ENCODE measurements at places on chromosomes 3 and 15.

GRCh38 chr15:61527836-61528580 is 298.9 kb upstream of the RORA start:
- DNase-seq: no peak

- DNase-seq: peak; percentile 74
Measured at GRCh38 chr15:70892002-70892911, at the start of the genes LRRC49 and THAP10. Gene LRRC49 (plus strand): TSS chr15:70892826. CDS start chr15:70892895, 69 bp downstream. Gene THAP10 (minus strand): TSS chr15:70892433. CDS start chr15:70892272, 161 bp downstream.

DNA sequence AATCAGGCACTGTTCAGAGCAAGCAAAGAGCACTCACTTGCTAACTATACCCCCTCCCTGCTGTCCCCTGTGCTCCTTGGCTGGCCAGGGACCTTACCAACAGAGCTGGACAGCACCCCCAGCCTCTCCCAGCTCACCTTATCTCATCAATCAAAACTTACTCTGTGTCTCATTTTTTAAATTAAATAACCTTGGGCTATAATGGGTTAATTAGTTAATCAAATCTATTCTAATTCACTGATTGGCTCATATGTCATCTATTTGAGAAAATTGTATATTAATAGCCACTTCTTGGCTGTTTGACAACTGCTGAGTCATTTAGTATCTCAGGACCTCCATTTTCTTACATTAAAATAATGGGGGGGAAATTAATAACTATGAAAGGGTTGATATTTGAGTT is 22.9 kb downstream of the IL5RA start:
- DNase-seq: no peak

GRCh38 chr3:69938061-69938460 is 61.5 kb upstream of the SAMMSON start:
- no peak for DNase-seq

DNA sequence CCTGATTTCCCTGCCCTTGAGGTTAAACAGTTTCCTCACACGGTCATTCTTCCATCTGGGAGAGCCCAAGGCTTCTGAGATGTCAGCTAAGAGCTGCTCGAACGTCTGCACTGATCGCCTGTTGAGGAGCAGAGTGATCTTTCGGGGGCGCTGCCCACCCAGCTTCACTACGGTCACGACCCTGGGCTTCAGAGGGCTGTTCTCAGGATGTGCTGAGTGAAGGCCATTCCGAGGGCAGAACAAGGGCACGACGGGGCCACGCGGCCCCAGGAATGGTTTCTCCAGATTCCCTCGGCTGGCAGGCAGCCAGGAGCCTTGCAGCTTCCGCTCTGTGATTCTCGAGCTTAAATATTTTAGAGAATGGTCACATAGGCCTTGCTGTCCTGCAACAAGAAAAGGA is 25.7 kb downstream of the DCLK3 start:
- no peak for DNase-seq

GRCh38 chr3:110307065-110307809 is 764.4 kb upstream of the NECTIN3 start:
- DNase-seq: no peak

- no peak for DNase-seq
Measured at GRCh38 chr3:100802126-100802525, 92.8 kb downstream of the TFG start.

DNA sequence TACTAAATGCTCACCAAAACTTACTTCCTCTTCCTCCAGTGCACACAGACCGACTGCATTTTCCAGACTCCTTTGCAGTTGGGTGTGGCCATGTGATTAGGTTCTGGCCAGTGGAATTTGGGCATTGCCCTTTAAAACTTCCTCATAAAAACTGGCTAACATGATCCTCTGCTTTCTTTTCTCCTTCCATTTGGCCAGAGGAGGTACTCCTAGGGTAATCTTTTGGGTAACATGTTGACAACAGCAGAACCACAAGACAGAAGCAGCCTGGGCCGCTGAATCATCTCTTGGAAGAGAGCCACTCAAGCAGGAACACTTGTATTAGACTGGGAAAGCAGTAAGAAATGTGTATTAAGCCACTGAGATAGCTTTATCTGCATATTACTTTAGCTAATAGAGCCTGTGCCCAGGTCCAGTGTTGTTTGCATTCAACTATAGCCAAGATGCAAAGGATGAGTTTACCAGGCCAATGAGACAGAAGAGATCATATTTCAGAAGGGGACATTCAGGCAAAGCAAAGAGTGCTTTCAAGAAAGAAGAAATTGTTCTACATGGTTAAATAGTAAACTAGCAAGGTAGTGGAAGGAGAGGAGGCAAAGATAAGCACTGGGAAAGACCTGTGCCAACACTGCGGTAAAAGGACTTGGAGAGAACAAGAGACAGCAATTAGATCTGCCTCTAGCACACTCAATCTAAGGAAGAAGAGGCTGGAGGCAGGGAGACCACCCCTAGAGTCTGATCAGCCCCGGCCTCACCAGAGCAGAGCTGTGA is 79.8 kb downstream of the PLCH1 start:
- DNase-seq: no peak

- DNase-seq: no peak
Measured at GRCh38 chr3:51879937-51880336, 4.5 kb upstream of the IQCF5 start.

GRCh38 chr15:33508703-33509102 is 197.9 kb downstream of the RYR3 start:
- no peak for DNase-seq

DNA sequence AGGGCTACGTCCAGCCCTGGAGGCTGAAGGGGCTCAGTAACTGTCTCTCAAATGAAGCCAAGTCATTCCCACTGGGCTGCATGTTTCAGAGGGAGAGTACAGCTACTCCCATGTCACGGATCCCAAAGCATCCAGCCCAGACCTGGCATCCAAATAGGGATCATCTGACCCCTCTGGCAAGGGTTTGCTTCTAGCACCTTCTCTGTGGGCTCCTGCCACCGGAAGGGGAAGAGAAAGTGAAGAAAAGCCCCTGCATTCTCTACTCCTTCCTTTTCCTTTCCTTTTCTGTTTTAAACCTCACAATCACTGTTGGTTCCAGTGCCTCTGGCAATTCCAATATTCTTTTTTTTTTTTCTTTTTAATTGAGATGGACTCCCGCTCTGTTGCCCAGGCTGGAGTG is 64.5 kb upstream of the CTSH start:
- no peak for DNase-seq

- no peak for DNase-seq
Measured at GRCh38 chr15:60044636-60045270, 40.6 kb downstream of the FOXB1 start.

GRCh38 chr3:73614419-73614818 is 10.3 kb downstream of the PDZRN3 start:
- no peak for DNase-seq

DNA sequence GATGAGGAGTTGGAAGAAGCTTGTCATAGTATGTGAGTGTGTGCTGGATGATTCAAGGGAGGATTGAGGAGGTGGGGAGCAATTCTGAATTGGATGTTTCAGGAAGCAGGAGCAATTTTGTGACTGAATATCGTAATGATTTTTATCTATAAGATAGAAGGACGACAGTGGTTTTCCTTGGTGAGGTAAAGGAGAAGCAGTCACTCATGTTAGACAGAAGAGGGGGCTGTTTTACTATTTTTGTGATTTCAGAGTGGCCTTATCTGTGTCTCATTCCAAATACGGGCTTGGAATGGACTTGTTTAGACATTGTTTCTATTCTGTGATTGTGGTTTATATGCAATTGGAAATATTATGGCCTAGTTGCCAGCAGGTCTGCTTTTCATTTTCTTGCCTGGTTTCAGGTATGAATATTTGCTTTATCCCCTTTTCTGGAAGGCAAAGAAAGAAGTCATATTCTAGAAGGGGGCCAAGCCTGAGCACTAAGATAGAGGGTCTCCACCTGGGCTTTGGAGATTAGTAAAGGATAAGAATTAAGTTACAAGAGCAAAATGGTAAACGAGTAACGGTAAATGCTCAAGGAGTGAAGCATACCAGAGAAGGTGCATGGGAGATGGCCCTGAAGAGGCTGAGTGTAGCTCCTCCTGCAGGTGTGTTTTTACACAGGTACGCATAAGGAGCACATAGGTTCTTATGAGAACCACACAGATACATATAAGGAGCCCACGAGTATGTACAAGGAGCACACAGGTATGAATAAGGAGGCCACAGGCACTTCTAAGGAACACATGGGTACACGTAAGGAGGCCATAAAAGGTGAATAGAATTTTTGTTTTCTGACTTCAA is 124.6 kb upstream of the KCNAB1 start:
- DNase-seq: no peak

DNA sequence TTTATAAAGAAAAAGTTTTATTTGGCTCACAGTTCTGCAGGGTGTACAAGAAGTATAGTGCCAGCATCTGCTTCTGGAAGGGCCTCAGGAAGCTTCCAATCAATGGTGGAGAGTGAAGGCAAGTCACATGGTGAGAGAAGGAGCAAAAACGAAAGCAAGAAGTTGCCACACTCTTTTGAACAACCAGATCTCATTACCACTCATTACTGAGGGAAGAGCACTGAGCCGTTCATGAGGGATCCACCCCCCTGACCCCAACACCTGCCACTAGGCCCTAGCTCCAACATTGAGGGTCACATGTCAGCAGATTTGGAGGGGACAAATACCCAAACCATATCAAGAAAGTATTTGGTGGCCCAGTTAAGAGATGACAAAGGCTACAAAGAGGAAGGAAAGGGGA is 239.3 kb upstream of the UBE2E1 start:
- DNase-seq: no peak

DNA sequence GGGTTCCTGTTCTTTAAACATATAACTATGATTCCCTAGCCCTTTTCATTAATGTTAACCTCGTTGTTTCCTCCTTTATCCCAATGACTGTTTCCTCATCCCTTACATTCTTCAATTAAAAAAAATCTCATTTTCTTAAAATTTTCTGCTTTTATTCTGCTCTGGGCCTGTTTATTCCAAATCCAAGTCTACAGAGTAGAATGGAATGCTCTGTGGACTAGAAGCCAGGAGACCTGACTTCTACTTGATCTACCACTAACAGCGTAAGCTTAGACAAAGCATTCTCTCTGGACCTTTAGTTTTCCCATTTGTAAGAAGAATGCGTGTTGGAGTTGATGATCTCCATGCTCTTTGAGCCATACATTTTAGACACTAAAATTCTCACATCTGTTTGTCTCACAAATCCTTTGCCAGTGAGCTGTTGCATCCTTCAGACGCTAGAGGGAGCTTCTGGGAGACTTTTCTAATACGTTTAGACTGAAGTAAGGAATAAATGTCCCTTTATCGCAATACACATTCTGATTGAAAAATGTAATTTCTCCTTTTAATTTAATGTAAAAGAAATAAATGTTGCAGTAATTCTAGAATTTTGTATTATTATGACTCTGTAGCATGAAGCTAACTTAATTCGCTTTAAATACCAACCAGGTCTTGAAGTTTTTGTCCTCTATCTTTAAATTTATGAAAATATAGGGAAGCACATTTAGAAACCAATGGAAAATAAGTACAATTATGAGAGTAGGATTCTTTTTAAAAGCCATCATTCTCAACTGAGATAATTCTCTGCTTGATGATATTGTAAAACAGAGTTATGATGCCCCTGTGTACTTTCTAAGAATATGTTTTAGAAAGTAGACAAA is 21.7 kb upstream of the GMNC start:
- DNase-seq: no peak

- DNase-seq: no peak
Measured at GRCh38 chr15:56036546-56037067, 43.2 kb upstream of the NEDD4 start.

GRCh38 chr15:63022663-63023062 is 19.9 kb upstream of the TPM1 start:
- no peak for DNase-seq

DNA sequence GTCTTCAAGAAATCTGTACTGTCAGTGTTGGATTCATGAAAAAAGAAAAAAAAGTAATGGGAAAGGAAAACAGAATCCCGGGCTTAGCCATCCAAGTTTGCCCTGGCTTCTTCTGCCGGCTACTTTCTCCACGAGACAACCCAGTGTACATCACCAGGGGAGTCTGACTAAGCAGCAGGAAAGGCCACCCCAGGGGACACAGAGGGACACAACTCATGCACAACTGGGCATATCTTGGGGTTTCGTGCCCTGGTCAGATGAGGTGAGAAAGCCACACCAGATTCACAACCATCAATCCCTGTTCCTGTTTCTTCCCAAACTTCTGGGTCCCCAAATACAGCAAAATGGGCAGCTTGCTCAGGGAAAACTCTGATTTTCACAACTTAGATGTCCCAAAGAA is 33.2 kb downstream of the ADAMTS17 start:
- no peak for DNase-seq

- no peak for DNase-seq
Measured at GRCh38 chr3:112247350-112247749, 46.7 kb downstream of the SLC9C1 start.

- no peak for DNase-seq
Measured at GRCh38 chr3:43191116-43191515, 85.2 kb upstream of the POMGNT2 start.

DNA sequence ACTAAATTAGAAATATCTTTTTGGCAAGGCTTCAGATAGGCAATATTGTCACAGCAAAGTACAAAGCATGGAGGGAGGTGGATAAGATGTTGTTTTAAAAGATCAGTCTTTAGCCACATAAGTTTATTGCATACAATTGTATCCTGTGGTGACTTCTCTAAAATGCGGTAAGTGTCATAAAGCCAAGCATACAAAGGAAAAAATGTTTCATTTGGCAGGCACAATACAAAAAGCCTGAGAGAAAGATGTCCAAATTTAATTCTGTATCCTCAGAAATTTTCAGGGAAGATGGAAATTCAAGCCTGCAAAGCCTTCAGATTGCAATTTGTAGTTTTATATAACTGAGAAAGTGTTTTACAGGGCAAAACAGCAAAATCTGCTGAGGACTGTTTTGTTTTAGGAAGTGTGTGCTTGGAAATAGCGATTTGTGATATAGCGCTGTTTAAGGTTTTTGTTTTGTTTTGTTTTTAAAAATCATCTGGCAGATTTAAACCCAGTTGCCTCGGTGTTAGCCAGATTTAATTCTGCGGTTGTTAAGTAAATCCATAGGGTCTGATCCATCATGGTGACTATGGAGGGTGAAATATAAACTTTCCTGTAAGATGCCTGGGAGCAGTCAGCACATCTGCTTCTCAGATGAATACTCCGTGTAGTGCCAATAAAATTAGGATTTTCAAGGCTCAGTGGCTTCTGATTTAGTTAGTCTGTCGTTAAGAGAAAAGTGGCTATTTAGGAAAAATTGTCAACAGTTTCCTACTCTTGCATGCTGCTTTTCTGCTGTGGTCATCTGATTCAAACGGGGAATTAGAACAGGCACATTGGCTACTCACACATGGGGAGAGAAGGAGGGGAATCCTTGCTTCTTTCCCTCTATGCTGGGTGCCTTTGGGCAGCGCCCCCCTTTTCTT is 8.0 kb downstream of the KAT2B start:
- DNase-seq: no peak

DNA sequence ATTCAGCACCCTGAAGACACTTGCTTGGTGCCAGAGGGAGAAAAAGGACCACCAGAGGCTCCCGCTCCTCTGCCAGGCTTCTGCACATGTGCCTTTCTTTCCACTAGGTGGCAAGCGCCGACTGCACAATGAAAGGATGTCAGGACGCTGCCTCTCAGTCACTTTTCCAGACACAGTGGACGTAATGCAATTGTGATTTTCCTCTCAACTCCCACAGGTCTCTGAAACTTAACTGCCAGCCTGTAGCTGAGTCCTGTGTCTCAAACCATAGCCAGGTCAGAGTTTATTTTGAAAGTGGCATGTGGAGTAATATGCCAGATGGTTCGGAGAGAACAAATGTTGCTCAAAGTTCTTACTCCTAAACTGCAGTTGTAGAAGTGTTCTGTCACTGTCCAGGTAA is 162.9 kb downstream of the ITPR1 start:
- no peak for DNase-seq

All from activated CD8-positive, alpha-beta memory T cell treated with anti-CD3 and anti-CD28 coated beads, Interleukin-2, amount 50 U/mL, for 48 hours (primary cell).